ENCODE measurements at places on chromosomes 2 and 18. TPM values are rescaled to one million over a fixed set of nuclear protein-coding genes. Genes with fewer than 3 reads are reported as not detected.

DNA sequence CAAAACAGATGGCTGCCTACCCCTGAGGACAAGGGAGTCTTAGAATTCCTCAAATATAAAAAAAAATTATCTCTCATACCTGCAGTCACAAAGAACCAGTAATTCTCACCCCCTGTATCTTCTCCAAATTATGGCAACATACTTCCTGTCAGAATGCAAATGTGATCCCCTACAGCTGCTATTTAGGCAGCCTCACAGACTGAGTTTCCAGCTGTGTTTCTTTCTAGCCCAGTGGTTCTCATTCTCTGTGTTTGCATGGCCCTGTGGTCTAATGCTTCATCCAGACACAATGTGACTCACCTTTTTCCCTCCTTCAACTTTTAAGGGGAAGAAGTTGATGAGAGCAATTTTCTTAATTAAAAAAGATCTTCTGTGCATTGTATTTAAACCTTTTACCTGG is 726.3 kb downstream of the TSN start:
- no peak for DNase-seq

GRCh38 chr2:5287558-5288334 is 404.4 kb upstream of the SOX11 start:
- DNase-seq = no peak

DNA sequence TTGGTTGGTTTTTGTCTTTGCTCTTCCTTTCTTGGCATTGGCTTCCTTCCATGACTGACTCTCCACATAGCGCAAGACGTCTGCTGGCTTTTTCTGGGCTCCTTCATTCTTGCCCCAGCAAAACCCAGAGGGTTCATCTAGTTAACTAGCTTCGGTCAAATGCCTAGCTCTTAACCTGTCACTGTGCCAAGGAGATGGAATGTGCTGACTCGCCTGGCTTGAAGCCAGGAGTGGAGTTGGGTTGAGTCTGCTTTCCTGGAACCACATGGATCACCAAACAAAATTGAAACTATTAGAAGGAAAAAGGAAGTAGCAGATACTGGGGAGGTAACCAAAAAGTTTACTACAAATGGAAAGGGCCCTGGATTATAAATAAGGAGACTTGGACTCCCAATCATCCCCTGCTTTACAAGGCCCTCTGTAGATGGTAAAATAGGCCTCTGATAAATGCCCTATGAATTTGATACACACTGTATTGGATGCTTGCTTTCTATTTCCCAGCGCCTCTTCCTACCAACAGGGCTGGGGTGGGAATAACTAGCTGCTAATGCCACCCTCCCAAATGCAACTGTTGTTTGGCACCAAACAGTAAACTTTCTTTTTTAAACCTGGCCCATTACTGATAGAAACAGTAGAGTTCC is 11.3 kb downstream of the MALT1 start:
- peak; percentile 90 for DNase-seq

- DNase-seq = no peak
Measured at GRCh38 chr2:216688731-216689340, 6.5 kb downstream of the IGFBP5 start.

FMNL2 gene
- total RNA-seq = 3.4 TPM

MEP1B gene
- total RNA-seq = 1.3 TPM

DNA sequence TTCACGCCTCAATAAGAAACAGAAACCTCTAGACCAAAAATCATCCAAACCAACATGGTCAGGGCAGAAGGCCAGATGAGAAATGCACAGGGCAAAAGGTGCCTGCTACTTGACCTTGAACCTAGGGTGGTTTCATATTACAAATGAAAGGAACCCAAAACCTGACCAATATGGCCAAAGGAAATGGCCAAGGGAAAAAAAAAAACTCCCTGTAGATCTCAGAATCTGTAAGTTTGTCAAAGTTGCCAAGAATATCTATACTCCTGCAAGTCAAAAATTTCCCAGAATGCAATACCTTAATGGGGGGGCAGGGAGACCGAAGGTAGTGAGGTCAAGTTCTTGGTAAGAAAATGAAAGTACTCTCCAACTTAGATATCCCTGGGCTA is 47.2 kb downstream of the HIBCH start:
- no peak for DNase-seq

LRRTM1 gene
- total RNA-seq = not detected

RGPD4 gene
- not detected for total RNA-seq

PRR30 gene
- total RNA-seq = not detected

- DNase-seq = no peak
Measured at GRCh38 chr2:129742415-129743180, 236.9 kb upstream of the RAB6C start.

- no peak for DNase-seq
Measured at GRCh38 chr18:22673182-22673862, 255.6 kb upstream of the CTAGE1 start.

DNA sequence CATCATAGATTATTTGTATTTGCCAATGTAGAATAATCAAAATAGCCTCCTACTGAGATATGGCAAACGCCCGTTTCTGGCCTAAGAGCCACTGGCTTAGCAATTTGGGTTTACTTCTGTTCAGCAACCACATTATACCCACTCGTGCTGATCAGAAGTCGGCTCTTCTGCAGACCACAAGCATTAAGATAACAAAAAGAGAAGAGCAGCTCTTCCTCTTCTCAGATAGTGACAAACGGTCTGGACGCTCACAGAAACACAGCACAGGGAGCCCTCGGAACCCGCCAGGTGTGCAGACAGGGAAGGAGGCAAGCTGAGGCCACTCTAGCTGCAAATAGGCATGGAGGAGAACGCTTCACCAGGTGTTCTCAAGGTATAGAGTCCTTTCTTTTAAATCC is 164.0 kb downstream of the HDAC4 start:
- DNase-seq = peak; percentile 24

CCDC102B gene
- 0.30 TPM for total RNA-seq

- DNase-seq = no peak
Measured at GRCh38 chr2:145743011-145743410, 1223.1 kb upstream of the ZEB2 start.

DNA sequence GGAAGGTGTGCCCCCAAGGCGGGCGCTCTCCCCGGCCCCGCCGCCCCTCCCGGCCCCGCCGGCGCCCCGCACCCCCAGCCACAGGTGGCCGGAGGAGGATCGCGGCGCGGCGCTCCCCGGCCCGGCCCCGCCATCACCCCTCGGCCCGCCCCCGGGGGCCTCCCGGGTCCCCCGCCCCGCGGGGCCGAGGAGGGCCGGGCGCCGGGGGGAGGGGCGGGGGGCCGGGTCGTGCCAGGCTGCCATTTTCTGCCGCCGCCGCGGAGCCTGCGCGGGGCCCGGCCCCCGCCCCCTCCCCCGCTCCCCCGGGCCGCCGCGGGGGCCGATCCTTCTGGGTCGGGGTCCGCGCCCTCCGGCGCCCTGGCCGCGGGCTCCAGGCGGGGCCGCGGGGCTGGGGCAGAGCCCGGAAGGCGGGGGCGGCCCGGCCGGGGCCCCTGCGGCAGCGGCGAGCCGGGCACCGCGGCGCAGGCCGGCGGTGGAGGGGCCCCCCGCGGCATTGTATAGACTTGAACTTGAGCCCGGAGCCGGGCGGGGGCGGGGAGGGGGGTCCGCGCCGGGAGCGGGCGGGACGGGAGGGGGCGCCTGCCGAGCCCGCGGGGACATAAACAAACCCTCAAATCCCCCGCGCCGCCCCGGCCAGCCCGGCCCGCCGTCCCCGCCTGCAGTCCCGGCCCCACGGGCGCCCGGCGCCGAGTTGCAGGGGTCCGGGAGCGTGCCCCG is 556 bp downstream of the DNMT3A start:
- DNase-seq = no peak

- no peak for DNase-seq
Measured at GRCh38 chr18:9536354-9537152, 61.2 kb downstream of the RALBP1 start.

NT5C1B gene
- not detected for total RNA-seq

- no peak for DNase-seq
Measured at GRCh38 chr2:232505856-232506255, 14.3 kb upstream of the PRSS56 start.

DNA sequence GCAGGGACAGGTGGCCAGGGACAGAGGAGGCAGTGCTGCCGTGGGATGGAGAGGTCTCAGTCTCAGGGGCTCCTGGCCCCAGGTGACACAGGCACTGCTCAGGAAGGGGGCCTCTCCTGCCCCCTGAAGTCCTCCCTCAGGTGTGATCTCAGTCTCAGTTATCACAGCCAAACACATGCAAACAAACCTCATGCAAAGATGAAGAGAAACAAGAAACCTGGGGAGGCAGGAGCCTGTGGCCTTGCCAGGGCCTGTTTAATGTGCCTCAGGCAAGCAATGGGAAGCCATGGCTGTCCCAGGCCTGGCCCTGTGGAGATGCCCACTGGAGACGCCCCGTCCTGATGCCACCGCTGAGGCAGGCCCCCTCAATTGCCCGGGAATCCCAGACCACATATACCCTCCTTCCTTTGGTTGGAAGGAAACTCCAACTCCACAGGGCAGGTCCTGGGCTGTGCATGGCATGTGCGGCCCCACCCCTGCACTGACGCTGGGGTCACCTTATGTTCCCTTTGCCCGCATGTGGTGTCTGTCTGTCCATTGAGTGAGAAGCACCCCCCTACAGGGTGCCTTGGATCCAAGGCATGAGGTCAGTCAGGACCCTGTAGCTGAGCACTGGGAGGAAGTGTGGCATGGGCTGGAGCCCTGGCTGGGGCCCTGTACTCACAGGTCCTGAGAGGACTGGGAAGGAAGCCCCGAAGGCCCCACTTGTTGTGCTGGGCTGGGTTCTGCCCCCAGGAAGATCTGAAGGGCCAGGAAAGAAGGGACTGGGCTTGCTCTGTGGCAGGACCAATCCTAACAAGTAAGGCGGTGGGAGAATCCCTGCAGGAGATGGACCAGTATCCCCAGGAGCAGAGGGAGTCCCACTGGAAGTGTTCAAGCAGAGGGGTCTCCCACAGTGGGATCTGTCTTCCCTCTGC is 68.8 kb upstream of the RAB6C start:
- DNase-seq = no peak

DNA sequence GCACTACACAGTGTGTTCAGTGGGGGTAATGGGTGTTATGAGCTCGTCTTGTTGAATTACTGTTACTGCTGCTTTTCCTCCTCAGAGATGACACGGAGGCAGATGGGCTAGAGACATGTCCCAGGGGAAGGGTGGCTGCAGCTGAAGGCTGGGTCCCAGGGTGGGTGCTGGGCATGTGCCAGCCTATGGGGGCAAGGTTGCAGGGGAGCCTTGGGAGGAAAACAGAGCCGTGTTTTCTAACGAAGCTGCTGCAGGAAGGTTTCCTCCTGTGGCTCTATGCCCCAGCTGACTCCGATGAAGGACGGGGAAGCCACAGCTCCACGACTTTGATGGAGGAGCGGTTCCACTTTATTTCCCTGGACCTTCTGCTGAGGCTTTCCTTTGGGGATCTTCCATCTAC is 42.4 kb downstream of the ASB18 start:
- DNase-seq = no peak

- DNase-seq = no peak
Measured at GRCh38 chr2:20198001-20198400, 26.9 kb downstream of the SDC1 start.

DNA sequence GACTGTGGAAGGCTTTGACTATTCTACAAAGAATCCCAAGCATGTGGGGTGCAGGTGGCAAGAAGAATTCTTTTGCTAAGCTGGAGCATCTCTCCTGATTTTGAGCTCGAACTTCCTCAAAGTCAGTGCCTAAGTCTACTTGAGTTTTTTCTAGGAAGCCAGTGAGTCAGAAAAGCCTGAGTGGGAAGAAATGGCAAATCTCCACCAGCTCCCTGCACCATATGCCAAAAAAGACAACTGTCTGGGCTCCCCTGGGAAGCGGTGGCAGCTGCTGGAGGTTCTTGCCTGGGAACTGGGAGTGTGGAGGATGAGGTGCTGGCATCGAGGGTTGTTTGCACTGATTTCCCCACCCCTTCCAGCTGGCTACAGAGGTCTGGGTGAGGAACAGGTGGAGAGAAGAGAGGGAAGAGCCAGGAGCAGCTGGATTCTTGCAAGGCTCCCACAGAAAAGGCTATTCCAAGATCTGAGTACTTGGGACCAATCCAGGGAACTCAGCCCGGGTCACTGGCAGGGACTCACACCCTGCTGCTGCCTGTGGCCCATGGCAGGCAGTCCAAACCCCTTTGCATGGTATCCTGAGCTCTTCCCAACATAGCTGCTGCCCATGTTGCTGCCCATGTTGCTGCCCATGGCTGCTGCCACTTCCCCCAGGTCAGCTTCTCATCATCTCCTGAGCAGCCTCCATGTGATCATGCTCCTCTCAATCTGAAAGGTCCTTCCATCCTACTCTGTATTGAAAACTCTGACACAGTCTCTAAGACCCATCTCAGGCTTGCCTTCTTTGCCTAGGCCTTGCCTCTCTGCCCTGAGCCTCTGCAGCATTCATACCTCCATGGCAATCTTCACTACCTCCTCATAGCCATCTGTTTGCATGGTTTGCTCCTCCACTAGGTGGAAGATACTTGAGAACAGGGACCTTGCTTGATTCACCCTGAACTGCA is 128.3 kb upstream of the SPATS2L start:
- DNase-seq = no peak

GRCh38 chr2:128597121-128597762 is 278.6 kb upstream of the HS6ST1 start:
- DNase-seq = peak; percentile 15

LRATD1 gene
- total RNA-seq = 1.6 TPM

DNA sequence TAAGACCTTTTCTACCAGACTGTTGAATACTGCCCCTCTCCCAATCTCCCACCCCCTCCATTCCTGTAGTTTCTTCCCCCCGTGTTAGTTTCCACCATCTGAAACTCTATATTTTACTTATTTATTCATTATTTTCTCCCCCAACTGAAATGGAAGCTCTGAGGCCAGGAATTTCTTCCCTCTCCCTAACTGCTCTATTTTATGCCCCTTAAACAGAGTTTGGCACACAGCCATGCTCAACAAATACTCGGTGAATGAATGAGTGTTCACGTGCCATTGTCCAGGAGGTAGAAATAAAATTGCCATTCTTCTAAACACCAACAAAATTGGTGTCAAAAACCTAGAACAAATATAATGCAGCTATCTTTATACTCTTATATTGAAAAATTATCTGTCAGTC is 5.6 kb downstream of the ITGB1BP1 start:
- DNase-seq = no peak

- DNase-seq = no peak
Measured at GRCh38 chr2:15732341-15733077, 140.8 kb downstream of the DDX1 start.

GRCh38 chr18:48293954-48294898 is 115.0 kb downstream of the ZBTB7C start:
- no peak for DNase-seq

Data from left lobe of liver (tissue), 2 donors.